SJSA1 (cell line): ENCODE measurements at places on chromosomes 4 and X. TPM values are rescaled to one million over a fixed set of nuclear protein-coding genes. Genes with fewer than 3 reads are reported as not detected.
A peak's percentile ranks its signal among the peaks of the same experiment; 100 is the strongest.

FAM9B gene
- total RNA-seq: not detected in 2 replicates

C4orf36 gene
- total RNA-seq: 0.41 and 2.8 TPM in 2 replicates

FAAH2 gene
- not detected in 2 replicates for total RNA-seq

SATL1 gene
- total RNA-seq: 0.18 TPM in 1 of 2 replicates, not detected in the other

PAGE5 gene
- total RNA-seq: not detected in 2 replicates

- no peak overlapping the region for H3K27ac ChIP-seq
- H3K36me3 ChIP-seq: no peaks in the 10 kb centered on the region
- no peaks in the 10 kb centered on the region for H3K27me3 ChIP-seq
- DNase-seq: no peak
- no peaks in the 10 kb centered on the region for H3K4me1 ChIP-seq
- no peak overlapping the region for H3K4me3 ChIP-seq
These were observed 245.6 kb downstream of the TRAM1L1 start for GRCh38 chr4:116839826-116840225.

DNA sequence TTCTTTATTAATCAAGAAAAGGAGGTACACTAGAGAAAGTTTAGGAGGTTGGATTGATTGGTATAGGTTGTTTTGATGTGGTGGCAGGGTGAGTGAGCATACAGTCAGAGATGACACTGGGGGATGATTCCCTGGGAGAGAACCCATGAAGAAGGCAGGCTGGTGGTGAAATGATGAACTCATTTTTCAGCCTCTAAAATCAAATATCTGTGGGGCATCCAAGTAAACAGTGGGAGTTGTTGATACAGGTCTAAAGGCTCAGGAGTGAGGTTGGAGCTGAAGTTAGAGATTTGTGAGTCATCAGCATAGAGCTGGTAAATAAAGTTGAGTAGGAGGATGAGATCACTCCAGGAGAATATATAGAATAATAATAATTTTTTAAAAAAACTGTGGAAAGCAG, 10.0 kb upstream of the AP1S2 start:
- H3K4me3 ChIP-seq: no peak overlapping the region
- H3K36me3 ChIP-seq: no peaks in the 10 kb centered on the region
- H3K27ac ChIP-seq: no peak overlapping the region
- DNase-seq: no peak

GRCh38 chr4:14400307-14400706, 602.0 kb upstream of the CPEB2 start:
- H3K36me3 ChIP-seq: no peaks in the 10 kb centered on the region
- H3K27ac ChIP-seq: no peak overlapping the region
- no peaks in the 10 kb centered on the region for H3K27me3 ChIP-seq
- DNase-seq: no peak

- H3K4me3 ChIP-seq: no peak overlapping the region
- no peaks in the 10 kb centered on the region for H3K36me3 ChIP-seq
- DNase-seq: no peak
- H3K27me3 ChIP-seq: no peaks in the 10 kb centered on the region
- no peak overlapping the region for H3K27ac ChIP-seq
- H3K4me1 ChIP-seq: no peaks in the 10 kb centered on the region
These were observed 23.0 kb upstream of the UGT2B4 start for GRCh38 chr4:69518538-69519198.

DNA sequence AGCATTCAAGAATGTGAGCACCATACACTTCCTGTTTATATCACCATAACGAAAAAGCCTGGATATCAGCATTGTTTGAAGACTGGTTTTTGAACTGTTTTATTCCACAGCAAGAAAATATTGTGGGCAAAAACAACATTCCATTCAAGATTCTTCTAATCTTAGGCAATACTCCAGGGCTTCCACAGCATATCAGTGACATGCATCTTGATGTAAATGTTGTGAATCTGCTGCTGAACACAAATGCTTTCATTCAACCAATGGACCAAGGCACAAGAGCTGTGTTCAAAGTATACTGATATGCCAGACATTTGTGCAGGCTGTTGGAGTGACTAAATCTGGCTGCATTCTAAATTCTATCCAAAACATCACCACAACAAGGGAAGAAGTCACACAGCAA, 260.1 kb upstream of the ETNPPL start:
- H3K27ac ChIP-seq: no peak overlapping the region
- no peaks in the 10 kb centered on the region for H3K36me3 ChIP-seq
- H3K4me3 ChIP-seq: no peak overlapping the region

DNA sequence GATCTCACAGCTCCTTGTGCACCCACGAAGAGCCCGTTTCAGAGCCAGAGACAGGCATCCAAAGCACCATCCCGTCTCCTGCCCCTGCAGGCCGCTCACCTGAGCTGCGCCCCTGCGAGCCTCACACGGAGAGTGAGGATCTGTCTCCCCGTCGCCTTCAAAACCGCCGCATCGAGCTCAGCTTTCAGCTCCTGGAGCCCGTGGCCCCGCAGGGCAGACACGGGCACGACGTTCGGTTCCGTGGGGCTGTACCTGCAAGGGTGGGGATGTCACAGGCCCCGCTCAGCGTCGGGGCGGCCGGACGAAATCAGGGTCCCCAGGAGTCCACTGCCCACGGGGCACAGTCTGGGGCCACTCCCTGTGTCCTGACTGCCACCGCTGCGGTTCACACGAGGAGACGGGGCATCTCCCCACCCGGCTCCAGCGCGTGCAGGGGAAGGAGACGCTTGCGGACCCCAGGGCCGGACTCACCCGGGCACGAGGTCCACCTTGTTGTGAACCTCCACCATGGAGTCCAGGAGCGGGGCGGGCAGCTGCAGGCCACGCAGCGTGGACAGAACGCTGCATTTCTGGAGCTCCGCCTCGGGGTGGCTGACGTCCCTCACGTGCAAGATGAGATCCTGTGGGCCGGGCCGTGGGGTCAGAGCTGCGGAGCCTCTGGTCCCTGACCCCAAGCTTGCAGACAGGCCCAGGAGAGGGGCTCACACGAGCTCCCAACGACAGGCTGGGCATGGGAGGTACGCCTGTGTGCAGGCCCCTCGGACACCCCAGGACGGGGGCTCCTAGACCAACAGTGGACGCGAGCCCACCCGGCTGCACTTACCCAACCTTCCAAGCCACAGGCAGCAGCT, 11.1 kb downstream of the GTPBP6 start:
- H3K27ac ChIP-seq: no peak overlapping the region
- no peaks in the 10 kb centered on the region for H3K4me1 ChIP-seq
- H3K4me3 ChIP-seq: no peak overlapping the region

- H3K4me3 ChIP-seq: no peak overlapping the region
- no peak for DNase-seq
- H3K27me3 ChIP-seq: peaks cover under 1% of the 10 kb centered on the region; the same call in 1 of the 2 replicates
- H3K36me3 ChIP-seq: no peaks in the 10 kb centered on the region
These were observed 5.8 kb upstream of the CCNG2 start for GRCh38 chr4:77151241-77151640.

GRCh38 chrX:45229348-45229747, 28.7 kb upstream of the DIPK2B start:
- no peak overlapping the region for H3K4me3 ChIP-seq
- no peak overlapping the region for H3K27ac ChIP-seq
- H3K27me3 ChIP-seq: no peaks in the 10 kb centered on the region
- H3K4me1 ChIP-seq: no peaks in the 10 kb centered on the region

DNA sequence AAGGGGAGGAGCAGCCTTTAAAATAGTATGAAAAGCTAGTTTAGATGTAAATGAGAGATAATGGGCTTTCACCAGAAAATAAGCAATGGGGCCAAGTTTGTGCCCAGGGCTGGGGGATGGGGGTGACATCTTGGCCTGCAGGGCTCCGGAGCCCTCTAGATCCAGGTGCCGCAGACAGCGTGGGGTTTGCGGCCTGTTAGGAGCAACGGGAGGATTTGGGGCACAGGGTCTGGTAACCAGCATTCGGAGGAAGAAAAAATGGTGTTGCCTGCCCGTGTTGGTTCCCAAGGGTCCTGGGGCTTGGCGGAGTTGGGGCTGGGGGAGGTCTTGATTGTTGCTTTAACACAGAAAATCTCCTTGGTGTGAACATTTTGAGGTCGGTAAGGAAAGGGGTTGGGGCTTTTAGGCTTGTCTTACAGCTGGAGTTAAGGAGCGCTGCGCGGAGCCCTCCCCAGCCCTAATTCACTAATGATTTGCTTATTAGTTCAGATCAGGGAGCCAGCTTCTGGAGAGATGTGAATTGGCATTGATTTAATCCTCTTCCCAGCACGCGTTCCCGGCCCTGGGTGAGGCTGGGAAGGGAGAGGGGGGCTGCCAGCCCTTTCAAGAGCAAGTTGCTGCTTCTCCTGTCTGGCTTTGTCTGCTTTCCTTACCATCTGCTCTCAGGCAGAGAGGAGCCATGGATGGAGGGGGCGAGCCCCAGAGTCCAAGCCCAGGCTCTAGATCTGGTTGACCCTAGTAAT, 443.4 kb downstream of the BCOR start:
- no peaks in the 10 kb centered on the region for H3K36me3 ChIP-seq
- no peaks in the 10 kb centered on the region for H3K4me1 ChIP-seq
- no peak for DNase-seq
- H3K27me3 ChIP-seq: no peaks in the 10 kb centered on the region
- no peak overlapping the region for H3K4me3 ChIP-seq

GRCh38 chrX:74421036-74421739, at the start of gene SLC16A2:
Gene SLC16A2 (plus strand): TSS chrX:74421493. CDS start chrX:74421638, 145 bp downstream.
- H3K36me3 ChIP-seq: no peaks in the 10 kb centered on the region
- peaks cover 14% of the 10 kb centered on the region for H3K4me1 ChIP-seq
- peak; percentile 55 for DNase-seq
- H3K4me3 ChIP-seq: peak within 1 kb of the TSS; percentile 55
- no peaks in the 10 kb centered on the region for H3K27me3 ChIP-seq
- peak within 1 kb of the TSS; percentile 73 for H3K27ac ChIP-seq
